ENCODE measurements at places on chromosomes 11 and 22.

DNA sequence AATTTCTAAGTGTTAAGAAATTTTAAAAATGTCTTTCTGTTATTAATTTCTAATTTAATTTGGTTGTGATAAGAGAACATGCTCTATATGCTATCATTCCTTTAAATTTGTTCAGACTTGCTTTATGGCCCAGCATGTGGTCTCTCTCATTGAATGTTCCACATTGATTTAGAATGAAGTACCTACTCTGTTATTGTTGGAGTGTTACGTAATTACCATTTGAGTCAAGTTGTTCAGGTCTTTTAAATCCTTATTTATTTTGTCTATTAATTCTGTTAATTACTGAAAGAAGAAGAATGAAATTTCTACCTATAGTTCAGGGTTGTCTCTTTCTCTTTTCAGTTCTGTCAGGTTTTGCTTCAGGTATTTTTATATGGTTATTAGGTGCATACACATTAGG, 57.0 kb downstream of the PRMT3 start:
- DNase-seq, result no peak

DNA sequence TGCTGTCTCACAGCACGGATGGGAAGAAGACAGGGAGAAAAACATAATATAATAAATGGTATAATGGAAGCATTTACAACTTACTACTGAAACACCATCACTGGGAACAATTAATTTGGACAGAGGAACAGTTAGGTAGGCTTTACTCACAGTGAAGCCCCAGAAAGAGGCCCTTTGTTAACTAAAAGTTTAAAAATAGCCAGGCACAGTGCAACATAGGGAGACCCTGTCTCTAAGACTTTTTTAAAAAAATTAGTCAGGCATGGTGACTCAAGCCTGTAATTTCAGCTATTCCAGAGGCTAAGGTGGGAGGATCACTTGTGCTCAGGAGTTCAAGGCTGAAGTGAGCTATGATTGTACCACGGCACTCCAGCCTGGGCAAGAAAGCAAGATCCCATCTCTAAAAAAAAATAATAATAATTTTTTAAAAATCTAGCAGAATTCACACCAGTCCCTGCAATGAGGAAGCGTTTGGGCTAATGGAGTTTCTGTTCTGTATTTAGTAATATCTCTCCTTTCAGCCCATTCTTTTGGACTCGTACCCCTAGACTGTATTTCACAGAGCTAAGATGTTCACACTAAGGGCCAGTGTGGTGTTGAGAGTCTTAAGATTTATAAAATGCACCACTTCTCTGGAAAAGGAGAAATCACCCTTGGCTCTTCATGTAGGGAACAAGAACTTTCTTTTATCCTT, 275.5 kb downstream of the SOX6 start:
- DNase-seq, result no peak

DNA sequence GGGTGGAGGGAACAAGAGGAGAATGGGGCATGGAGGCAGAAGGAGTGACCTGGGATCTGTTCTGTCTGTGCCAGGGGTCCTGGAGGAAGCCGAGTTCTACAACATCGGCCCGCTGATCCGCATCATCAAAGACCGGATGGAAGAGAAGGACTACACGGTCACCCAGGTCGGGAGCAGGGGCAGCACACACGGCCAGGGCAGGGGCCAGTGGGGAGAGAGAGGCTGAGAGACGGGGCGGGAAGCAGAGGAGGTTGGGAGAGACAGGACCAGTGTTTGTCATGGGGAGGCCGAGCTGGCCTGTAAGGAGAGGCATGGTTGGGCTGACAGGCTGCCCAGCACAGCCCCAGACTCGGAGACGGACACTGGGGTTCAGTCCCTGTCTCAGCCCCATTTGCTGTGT, 4.7 kb downstream of the KCTD17 start:
- no peak for DNase-seq

- DNase-seq, result no peak
These were observed 279.9 kb downstream of the DLG2 start for GRCh38 chr11:85347291-85347690.

- DNase-seq, result no peak
These were observed 1598.1 kb downstream of the FAM181B start for GRCh38 chr11:81135570-81135969.

DNA sequence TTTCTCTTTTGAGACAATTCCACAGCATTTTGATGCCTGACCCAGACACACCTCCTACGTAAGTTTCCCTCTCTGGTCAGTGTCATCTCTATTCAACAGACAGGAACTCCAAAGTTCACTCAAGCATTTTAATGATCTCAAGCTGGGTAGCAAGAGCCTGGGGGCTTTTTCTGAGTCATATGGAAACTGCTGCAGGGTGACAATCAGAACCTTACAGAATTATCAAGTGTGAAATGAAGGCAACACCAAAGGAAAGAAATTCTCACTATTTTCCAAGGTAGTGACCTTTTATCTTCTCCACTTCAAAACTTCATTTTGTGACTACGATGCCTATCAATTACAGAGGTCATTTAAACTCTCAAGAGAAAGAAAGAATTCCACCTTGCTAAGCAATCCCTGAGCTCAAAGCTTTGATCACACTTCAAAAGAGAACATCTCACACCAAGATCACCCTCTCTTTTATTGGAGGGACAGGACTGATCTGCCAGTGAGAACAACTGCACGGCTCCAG, 229.0 kb upstream of the ZC3H12C start:
- DNase-seq, result no peak

DNA sequence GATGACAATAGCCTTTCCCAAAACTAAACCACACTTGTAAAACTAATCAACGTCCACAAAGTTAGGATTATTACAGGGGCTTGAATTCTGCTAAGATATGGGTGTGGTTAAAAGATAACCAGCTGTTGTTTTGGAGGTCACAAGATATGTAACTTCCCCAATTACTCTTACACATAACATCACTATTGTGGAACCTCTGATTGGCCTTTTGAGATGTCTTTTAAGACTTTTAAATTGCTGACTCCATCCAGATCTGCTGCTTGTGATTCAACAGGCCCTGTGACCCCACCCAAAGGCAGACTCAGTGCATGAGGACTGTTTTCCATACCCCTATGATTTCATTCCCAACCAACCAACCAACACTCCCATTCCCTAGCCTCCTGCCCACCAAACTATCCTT, 893.9 kb downstream of the OPCML start:
- DNase-seq, result no peak

DNA sequence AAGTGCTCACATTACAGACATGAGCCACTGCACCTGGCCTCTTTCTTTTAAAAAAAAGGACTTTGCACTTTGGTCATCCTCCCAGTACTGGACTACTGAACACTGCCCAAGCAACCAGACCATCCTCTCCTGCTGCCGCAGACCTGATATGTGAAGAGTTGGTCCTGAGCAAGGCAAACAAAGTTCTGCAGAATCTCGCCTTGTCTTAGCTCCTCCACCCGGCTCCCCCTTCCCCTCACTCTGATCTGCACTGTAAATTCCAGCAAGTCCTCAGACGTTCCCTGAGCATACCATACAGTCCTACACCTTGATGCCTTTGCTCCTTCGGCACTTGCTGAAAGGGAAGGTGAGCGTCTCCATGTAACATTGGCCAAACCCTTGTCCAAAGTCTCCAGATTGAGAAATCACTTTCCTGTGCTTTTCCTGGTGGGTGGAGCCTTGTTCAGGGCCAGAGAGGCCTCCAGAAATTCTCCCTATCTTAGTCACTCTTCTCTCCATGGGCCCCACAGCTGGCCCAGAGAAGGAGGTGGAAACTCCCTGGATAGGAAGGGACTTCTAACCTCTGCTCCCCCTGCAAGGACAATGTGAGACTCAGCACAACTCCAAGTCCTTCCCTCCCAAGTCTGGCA, 47.0 kb upstream of the TIMP3 start:
- DNase-seq, result no peak

All from BE2C (cell line).